ENCODE measurements at places on chromosomes 5 and 9.

DNA sequence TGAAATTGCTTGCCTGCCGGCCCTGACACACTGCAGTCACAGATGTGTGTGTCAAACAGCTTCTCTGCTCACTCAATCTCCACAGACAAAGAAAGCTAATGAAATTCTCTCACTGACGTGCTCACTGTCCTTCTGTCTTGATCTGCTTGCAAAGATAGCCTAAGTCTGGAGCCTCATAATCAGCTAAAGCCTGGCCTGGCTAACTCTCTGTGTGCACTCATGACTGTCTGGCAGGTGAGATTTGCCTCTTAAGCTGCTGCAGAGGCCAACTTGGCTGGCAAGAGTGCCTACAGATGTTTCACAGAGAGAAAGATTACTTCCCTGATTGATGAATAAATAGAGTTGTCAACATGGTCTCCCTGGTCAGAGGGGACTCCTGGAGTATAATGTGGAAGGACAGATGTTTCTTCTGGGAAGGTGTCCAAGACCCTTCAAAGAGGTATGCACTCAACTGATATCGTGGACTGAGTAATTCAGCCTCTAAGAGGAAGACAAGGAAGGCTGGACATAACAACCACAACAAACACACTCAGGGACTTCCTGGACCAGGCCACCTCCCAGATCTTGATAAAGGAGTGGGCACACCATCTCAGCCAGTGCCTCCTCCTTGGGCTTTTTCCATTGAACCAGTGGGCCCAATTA, 362.0 kb downstream of the SPOCK1 start:
- DNase-seq = no peak

- DNase-seq = no peak
These were observed 59.6 kb downstream of the RAI14 start for GRCh38 chr5:34715711-34716110.

DNA sequence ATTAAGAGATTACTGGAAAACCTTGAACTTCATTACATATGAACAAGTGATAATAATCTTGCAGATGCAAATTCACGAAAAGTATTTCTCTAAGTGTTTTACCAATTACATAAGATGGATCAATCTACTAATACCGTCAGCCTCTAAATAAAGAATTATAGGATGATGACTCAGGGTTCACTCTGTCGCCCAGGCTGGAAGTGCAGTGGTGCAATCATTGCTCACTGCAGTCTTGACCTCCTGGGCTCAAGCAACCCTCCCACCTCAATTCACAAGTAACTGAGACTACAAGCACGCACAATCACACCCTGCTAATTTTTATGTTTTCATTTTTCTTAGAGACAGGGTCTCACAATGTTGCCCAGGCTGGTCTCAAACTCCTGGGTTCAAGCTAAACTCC, 56.1 kb downstream of the CHD1 start:
- DNase-seq = no peak

DNA sequence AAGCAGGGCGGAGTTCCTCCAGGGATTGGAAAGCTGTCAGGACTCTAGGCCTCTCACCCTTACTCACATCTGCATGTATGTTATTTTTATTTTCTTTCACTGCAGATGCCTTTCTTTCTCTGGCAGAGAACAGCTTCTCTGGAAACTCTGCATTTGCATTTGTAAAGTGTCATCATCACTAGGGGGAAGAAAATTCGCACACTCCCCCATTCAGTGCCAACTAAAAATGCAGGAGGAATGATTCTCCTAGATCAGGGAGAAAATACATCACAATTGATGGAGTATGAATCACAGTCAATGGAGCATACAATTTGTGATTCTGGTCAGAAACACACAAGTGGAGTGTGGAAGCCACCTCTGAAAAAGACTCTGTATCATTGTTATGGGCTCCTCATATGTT, 351.4 kb upstream of the FTMT start:
- no peak for DNase-seq

DNA sequence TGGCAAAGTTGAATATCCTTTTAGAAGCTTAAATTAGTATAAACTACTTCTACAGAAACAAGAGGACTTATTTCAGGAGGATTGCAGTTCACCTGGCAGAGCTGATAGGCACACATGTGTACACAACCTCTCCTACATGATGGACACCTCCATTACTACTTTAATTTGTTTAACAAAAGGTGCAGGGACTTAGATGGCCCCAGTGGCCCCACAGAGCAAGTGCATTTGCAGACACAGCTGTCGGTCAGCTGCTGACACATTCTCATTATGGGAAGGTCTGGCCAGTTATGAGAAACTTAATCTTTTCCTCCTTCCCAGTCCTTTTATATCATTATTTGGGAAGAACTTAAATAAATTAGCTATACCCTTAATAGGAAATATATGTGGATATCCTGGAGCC, 28.3 kb downstream of the TDRD7 start:
- no peak for DNase-seq

DNA sequence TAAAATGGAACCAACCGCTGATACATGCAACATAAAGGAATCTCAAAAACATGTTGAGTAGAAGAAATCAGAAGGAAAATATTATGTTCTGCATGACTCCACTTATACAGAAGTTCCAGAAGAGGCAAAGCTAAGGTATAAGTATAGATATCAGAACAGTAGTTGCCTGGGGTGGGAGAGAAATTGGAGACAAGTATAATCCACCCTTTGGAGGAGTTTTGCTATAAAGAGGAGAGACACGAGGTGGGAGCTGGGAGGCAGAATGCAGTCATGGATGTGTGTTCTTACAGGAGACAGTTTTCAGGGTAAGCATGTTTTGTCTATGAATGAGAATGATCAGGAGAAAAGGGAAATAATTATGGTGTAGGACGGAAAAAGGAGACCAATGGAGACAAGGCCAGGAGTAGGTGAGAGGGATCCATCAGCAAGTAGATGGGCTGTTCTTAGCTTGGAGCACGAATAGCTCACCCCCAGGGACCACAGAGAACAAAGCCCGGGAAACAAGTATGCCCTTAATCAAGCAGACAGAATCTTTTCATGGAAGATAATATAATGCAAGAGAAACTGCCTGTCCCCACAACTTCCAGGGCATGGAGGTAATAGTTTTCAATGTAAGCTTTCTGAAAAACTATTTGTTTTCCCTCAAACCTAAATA, 72.2 kb downstream of the MED27 start:
- DNase-seq = no peak

- DNase-seq = no peak
These were observed 351.3 kb downstream of the DRD1 start for GRCh38 chr5:175092691-175093090.

DNA sequence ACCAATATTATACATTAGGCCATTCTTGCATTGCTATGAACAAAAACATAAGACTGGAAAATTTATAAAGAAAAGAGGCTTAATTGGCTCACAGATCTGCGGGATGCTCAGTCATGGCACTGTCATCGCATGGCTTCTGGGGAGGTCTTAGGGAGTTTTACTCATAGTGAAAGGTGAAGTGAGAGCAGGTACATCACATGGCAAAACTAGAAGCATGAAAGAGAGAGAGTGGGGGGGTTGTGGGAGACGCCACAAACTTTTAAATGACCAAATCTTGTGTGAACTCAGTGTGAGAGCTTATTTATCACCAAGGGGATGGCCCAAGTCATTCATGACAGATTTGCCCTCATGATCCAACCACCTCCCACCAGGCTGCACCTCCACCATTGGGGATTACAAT, 398.3 kb upstream of the EDIL3 start:
- DNase-seq = no peak

DNA sequence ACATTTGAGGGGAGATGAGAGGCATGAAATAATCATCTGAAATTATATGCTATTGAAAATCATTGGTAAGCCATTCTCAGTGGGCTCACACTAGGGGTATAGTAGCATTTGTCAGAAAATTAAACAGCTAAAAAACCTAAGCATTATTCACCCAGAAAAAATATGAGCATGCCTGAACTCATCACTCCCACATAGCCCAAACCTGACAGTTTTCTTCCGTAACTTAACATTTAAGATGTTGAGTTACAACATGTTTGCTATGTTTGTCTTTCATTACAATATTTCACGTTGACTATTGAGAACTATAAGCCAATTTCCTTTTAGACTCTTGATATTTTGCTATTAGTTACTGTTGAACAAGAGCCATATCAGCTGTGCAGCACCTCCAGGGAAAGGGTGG, 23.5 kb upstream of the GHR start:
- DNase-seq = no peak

DNA sequence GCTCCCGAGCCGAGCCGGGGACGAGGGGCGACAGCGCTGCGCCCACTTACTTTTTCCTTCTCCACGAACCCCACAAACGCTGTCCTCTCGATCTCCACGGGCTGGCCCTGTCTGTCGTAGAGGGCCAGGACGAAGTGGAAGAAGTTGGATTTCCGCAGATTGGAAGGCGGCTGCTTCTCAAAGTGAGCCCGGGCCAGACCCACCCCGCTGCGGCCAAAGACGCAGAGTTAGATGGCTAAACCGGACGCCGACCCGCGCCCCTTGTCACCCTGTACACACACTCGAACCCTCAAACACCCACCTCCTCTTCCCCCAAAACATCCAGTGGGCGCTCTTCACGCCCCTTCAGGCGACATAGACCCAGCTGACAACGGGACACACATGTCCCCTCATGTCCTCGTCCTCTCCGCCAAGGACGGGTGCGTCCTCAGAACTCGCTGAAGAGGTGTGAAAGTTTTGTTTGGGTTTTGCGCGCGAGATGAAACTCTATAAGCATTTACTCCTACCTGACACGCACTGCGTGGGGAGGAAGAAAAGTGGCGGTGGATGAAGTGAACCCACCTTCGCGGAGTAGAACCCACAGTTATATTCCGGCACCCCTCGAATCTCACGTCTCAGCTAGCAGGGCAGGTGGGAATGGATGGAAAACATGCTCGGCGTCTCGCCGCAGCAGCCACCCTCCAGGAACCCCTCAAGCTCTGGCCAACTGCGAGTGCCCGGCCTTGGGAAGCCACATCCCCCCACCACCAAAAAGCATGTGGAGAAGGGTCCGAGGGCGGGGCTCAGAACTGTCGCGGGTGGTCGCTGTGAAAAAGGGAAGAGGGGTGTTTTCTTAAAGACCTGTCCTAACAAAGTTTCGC, 2.6 kb downstream of the EBF1 start:
- no peak for DNase-seq

DNA sequence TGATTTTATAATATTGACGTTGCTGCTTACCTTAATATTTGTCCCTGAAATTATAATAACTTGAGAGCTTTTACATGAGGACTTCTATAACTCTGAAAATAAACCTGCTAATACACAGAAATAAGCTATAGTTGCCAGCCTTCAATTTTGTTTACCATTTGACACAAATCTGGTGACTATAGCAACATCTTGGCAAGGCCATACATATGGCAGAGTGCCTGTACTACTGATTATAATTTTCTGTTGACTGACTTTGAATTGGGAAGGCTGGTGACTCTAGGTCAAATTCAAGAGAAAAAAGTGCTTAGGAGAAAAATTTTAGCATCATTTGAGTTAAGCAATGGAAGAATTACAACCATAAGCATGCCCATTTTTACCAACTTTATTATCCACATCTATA, 581.4 kb upstream of the PTPRD start:
- no peak for DNase-seq

GRCh38 chr9:34158362-34158869, 20.4 kb upstream of the UBAP1 start:
- DNase-seq = no peak

All from activated CD4-positive, alpha-beta T cell treated with anti-CD3 and anti-CD28 coated beads, Interleukin-2, amount 10 ng/mL, durations not matched to agents 24 days and 14 days (primary cell).